NCI-H187 (cell line): ENCODE measurements at places on chromosomes 5 and 9.

DNA sequence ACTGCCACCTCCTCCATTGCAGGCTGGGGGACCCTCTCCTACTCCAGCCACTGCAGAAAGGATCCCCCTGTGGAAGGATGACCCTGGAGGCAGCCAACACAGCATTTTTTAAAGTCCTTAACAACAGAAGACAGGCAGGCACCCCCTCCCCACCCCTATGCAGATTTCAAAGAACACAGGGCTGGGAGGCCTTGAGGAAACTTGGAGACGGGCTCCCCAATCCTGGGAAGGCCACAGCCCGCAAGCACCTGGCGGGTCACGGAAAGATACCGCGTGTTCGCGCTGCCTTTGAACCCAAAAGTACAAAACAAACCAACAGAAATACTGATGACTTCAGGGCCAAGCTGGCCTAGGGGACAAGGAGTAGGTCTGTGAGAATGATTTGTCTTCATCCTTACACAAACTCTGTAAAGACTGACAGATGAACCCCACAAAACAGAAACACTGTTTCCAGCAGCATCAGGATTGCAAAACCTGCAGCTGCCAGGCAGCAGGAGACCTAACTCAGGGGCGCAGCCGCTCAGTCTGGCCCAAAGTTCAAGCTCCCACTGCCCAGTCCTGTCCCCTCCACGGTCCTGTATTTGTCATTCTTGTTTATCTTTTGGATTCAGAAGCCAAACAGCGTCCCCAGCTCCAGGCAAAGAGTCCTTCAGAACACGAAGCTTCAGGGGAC lies 13.8 kb downstream of the VAV2 start:
- no peak for DNase-seq

GRCh38 chr5:90142541-90142940 lies 267.0 kb downstream of the CETN3 start:
- DNase-seq, result no peak

- no peak for DNase-seq
Observed at GRCh38 chr5:143263272-143263810, 140.1 kb downstream of the NR3C1 start.

DNA sequence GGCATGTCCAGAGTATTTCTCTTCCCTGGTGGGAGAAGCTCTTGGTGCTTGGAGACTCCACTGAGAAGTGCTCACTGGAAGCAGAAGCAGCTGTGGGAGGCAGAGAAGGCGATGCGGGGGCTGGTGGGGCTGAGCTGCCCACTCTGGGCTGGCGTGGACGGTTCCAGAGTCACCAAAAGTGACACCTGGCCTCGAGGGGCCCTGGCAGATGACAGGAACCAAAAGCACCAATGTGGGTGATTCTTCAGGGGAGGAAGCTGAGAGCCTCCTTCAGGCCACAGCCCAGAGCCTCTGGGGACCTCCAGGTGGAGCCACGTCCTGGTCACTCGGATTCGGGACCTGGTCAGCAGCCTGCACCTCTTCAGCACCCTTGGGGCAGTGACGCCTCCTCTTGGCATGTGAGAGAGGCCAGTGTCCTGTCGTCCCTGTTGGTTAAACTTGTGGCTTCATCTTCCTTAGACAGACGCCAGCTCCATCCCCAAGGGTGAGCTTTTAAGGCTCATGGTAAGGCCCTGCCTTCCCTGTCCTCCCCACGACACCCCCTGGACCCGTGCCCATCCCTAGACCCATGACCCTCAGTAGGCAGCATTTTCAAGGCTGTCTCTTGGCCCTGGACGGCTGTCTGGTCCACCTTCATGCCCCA lies 78.7 kb upstream of the IRX4 start:
- no peak for DNase-seq

- DNase-seq, result no peak
Observed at GRCh38 chr5:32435383-32435782, 9.2 kb downstream of the ZFR start.
